ENCODE measurements at places on chromosomes 2 and 18.

- no peak for DNase-seq
Measured at GRCh38 chr2:161427664-161428587, 11.8 kb downstream of the TBR1 start.

GRCh38 chr2:168119515-168120141 is 127.8 kb downstream of the STK39 start:
- peak; percentile 40 for DNase-seq

DNA sequence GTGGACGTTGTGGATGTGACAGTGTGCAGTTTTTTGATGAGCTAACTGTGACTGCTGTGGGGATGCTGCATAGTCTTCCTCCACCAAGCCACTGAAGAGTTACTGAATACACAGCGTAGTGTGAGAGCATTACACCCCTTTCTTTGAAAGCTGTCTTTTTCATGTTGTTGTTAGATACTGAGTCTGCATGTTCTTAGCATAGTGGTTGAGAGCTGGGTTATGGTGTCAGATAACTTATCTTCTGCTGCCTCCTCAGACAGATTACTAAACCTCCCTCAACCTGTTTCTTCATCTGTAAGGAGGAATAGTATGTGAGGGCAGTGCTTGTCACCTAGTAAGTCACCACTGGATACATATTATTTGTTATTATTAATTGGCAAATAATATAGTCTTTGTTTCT is 63.2 kb downstream of the CEP192 start:
- DNase-seq: no peak

DNA sequence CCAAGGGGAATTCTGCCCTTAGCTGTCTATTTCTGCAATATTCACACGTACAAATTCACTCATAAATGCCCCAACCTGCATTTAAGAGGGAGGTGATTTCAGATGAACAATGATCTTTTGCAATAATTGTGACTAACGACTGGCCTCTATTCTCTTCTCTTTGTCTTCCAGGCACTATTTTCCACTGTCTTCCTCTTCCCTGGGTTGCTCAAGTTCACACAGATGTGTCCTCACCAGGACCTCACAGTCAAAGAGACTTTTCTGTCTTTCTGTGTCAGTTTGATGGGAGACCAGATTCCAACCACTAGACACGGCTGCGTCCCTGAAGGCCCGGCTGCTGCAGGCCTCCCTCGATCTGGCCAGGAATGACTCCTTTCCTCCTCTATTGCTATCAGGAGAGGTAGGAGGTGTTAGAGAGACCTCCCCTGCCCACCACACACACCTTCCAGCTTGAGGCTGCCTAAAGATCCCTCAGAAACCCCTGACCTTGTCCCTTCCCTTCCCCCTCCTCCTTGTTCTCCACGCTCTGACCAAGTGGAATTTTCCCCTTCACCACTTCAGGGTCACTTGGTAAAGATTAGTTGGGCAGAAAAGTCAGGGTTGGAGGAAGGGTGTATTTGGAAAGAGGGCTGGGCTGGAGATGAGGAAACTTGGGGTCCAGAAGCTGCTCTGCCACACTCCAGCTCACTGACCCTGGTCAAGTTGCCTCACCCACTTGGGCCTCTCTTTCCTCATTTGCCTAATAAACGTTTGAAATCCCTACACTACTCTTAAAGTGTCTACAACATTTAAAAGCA is 109.2 kb upstream of the COPS8 start:
- DNase-seq: no peak

DNA sequence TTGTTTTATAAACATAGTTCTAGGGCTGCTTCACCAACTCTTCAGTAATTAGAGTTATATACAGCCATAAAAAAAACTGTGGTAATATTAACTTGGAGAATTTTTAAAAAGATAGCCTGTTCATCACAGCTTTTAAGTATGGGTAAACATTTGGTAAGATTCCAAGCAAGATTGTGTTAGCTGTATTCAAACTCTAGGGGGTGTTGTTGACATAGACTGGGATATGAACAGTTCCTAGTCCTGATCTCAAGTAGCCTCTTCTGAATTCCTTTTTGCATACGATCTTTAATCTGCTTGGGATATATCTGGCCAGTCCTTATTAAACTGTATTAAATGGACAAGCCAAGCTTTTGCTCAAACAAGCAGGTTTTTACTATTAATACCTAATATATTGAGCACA is 13.4 kb downstream of the NOP58 start:
- peak; percentile 34 for DNase-seq

DNA sequence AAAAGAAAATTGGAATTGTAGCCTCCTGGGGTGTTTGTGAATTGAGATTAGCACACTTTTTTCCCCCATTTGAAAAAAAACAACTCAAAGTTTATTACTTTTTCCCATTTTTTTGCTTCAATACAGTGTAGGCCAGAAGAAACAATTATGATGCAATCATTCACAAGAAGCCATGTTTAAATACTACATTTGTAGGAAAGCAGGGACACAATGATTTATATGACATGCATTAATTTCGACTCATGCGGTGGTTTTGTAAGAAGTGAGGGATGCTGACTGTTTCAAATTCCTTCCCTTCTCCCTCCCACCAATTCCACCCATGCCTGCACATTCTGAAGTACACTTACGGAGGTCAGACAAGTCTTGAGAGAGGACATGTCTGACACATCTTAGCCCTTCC is 774.2 kb upstream of the FSHR start:
- no peak for DNase-seq

DNA sequence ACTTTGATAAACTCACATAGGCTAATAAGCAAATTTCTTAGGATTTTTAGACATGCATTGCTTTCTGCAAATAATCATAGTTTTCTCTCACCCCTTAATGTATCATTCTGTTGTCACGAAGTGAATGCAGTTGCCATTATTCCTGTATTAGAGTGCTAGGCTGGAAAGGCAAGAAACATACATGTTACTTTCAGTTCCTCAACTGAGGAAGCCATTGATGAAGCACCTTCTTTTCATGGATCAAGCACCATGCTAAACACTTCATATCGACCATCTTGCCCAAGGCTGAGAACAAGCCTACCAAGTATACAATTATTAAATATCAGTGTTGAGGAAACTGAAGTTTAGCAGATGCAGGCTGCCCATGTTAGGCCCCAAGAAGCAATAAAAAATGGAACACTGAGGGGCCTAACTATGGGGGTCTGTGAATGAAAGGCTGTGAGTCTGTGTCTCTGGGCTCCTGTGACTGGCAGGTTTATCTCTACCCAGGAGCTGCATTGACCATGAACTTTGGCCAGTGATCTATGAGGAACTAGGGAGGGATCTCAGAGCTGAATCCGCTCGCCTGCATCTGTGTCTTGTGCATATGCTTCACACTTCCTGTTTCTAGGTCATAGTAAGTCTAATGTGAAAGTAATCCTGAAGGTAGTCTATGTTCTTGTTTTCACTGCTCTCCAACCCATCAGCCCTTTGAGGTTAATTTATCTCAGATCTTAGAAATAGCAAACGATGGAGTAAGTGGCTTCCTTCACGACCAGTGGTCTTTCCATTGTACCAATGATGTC is 16.0 kb upstream of the TSPYL6 start:
- DNase-seq: no peak

DNA sequence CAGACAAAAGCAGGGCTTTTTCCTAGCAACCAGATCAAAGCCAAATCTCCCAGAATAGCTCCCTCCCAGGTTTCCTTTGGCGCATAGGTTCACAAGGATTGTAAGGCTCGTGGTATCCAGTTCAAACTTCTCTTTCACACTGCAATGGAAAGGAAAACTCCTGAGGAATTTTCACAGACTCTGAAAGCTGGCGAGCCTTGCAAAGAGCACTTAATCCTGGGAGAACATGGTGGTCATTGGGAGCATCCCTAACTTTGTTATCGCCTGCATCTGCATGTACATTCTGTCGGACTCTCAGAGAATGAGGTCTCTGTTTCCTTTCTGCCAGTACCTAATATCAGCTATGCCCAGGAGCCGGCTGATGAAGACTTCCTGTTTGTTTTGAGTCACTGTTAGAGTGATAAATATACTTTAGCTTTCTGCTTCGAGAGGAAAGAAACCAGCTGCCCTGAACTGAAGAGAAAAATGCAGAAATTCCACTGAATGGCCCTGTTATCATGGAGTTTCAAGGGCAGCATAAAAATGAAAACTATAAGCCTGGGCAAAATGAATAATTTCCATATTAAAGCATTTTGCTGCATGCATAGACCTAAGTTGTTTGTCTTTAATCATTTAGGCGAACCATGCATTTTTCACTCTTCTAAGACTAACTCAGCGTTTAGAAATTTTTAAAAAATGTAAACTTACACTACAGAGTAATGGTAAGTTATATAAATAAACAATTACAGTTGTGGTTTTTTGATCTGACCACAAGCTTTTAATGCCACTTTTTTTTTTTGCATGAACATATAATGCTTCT is 76.4 kb upstream of the ZEB2 start:
- DNase-seq: peak; percentile 88

GRCh38 chr2:215218587-215219577 is 80.5 kb upstream of the ABCA12 start:
- no peak for DNase-seq

DNA sequence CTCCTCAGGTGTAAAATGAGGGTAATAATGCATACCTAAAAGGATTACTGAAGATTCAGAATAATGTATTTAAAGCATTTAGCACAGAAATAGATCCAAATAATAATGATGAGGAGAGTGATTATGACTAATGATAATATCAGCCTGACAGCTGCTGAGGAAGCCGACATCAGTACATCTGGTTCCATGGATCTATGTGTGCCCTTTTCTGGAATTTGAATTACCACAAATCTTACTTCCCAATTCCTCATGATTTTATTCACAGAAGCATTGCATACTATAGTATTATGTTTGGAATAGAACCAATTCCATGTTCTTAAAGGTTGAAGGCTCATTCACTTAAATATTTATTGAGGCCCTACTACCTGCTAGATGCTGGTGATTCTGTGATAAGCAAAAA is 248.9 kb upstream of the THUMPD2 start:
- no peak for DNase-seq

DNA sequence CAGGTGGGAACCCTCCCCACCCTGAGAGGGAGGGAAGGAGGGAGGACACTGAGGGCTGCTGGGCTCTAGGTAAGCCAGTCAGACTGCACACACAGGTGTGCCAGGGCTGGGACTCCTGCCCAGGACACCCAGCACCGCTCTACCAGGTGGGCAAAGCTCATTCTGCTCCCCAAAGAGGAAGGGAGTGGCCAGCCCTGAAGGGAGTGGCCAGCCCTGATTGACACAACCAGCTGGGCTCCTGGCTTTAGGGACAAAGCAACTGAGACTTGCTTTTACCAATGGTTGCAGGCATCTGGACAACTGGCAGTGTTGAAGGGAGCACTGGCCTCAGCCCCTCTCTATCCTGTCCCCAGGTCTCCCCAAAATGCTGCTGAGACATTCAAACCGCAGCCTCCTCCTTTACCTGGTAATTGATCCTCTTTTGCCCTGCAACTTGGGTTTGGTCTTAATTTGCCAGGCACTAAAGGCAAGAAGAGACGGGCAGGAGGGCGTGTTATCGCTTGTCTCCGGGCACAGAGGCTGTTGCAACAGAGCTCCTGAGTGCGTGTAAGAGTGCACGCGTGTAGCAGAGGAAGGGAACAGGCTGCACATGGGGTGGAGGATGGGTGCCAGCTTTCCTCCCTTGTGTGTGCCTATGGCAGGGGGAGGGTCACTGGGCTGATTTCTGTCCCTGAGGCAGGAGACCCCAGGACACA is 14.5 kb upstream of the FOSL2 start:
- DNase-seq: no peak

DNA sequence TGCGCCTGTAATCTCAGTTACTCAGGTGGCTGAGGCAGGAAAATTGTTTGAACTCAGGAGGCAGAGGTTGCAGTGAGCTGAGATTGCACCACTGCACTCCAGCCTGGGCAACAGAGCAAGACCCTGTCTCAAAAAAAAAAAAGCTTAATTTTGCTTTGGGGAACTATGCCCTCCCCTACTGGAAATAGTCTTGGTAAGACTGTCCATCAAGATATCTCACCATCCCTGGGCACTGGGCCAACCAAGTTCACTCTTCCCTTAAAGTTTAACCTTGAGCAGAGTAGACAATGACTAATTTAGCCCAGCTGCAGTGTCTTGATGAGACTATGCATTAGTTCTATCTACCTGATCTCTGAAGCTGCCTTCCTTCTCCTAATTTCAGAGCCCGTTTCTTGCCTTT is 44.7 kb downstream of the ASXL2 start:
- no peak for DNase-seq

- no peak for DNase-seq
Measured at GRCh38 chr18:69951182-69951581, 3.5 kb upstream of the CD226 start.

GRCh38 chr2:143623909-143624260 is 494.7 kb downstream of the ARHGAP15 start:
- no peak for DNase-seq

- no peak for DNase-seq
Measured at GRCh38 chr18:66833646-66834045, 229.8 kb upstream of the CDH19 start.

DNA sequence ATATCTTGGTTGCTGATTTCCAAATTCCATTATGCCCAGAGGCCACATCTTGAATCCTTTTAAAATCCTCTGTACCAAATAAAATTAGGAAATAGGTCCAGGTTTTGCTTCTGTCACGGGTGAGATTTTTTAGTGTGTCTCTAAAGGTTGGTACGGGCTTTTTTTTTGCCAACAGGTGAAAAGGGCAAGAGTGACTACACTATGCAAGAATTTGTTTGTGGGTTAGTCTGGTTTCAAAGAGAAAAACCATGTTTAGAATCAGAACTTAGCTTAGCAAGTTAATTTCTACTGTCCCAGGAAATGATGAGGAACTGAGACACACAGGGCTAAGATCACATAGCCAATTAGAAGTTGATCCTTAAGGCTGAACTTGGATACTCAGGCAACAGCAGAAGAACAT is 41.7 kb downstream of the POLR1A start:
- no peak for DNase-seq

DNA sequence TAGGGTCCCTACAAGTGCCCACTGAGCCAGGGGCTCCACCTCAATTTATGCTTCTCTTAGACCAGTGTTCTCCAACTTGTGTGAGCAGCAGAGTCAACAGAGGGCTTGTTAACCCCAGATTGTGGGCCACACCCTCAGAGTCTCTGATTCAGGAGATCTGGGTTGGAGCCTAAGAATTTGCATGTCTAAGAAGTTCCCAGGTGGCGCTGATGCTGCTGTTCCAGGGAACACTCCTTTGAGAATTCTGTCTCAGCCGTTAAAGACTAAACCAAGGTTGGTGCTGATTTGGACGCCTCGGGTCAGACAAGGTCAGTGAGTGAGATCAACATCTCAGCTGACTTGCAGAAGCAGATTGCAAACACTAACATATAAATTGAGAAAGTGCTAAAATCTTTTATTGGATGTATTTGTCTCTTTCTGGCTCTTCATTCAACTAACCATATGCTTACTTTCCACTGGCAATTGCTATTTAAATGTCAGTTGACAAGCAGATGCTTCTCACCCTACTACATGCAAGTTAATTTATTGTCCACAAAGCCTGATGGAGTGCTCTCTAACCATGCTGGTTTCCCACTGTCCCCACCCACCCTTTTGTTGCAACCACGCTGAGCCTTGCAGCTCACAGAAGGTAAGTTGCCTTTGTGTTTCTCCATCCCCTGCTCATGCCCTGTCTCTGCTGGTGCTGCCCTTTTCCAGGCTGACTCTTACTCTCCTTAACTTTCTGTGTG is 31.5 kb downstream of the LYPD1 start:
- DNase-seq: no peak

Data from SJSA1 (cell line).